IMR-90 (cell line): ENCODE measurements at places on chromosomes 11 and 22. TPM values are rescaled to one million over a fixed set of nuclear protein-coding genes. Genes with fewer than 3 reads are reported as not detected.

DNA sequence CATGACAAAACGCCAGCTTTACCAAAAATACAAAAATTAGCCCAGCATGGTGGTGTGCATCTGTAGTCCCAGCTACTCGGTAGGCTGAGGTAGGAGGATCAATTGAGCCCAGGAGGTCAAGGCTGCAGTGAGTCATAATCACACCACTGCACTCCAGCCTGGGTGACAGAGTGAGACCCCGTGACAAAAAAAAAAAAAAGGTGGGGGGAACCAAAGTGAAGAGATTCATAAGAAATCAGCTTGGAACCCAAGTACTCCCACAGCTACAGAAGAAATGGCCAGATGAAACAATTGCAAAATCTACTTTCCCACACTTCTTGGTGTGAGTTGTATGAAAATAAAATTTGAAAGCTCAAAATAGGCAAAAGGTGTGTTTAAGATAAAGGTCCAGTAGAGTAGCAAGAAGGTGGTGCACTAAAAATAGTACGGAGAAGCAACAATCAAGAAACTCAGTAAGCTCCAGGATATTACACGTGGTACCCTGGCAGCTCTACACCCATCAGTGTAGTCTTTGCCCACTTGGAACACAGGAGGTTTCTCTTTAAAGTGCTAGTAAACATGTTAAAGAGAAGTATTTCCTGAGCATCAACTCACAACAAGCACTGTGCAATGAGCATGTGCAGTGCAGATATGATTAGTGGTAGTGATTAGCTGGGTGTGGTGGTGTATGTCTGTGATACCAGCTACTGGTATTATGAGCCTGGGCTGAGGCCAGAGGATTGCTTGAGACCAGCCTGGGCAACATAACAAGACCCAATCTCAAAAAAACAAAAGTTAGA, 5.3 kb downstream of the HARBI1 start:
- no peak for DNase-seq

DNA sequence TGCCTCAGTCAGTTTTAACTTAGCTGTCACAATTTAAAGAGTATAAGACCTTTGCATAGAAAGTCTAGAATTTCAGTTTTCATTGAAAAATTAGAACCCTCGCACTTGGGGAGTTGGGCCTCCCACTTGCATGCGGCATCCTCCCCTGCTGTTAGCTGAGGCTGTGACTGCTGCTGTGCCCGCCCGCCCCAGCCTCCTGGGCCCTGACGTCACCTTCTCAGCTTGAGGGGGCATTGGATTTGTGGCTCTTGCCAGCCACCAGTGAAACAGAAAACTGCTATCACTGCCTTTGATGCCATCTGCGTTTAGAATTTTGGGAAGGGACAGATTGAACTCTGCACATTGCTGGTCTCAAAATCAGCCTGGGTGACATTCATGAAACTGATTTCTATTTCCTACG, 108.7 kb downstream of the CTTN start:
- no peak for DNase-seq

GRCh38 chr22:20244691-20245576, 23.2 kb downstream of the RTN4R start:
- no peak for DNase-seq

GRCh38 chr11:120511116-120511819, at the start of gene GRIK4:
Gene GRIK4 (plus strand): TSS chr11:120511748. CDS start chr11:120660319, 148,571 bp downstream.
- DNase-seq = peak; percentile 57

GRCh38 chr11:44407211-44407996, 97.5 kb upstream of the ALX4 start:
- DNase-seq = no peak

MYRF gene
- total RNA-seq = 1.6 and 1.7 TPM in 2 replicates

SMIM38 gene
- total RNA-seq = under 0.01 and 0.28 TPM in 2 replicates

MCHR1 gene
- total RNA-seq = 1.4 and 1.7 TPM in 2 replicates

CALCA gene
- not detected in 2 replicates for total RNA-seq
